ENCODE measurements at places on chromosomes 1 and 21.

DNA sequence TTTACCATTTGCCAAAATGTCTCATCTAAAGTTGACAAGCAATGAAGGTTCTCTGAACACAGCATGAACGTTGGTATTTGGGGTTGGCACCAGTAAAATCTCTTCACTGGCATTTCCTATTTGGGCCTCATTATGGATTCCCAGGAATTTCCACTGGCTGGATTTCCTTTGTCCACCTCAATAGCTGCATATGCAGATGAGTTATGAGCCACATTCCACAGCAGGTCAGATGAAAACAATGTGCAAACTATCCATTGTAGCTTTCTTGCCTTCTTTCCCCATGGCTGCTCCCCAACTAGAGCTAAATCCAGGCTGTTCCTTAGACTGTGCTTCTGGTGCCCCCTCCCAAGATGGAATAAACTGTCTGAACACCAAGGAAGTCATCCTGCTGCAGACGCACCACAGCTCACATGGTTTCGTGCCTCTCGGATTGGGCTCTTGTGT, 168.1 kb upstream of the FGGY start:
- no peak for DNase-seq

GRCh38 chr1:28601696-28602095, 9.6 kb downstream of the RAB42 start:
- DNase-seq: peak; percentile 65

DNA sequence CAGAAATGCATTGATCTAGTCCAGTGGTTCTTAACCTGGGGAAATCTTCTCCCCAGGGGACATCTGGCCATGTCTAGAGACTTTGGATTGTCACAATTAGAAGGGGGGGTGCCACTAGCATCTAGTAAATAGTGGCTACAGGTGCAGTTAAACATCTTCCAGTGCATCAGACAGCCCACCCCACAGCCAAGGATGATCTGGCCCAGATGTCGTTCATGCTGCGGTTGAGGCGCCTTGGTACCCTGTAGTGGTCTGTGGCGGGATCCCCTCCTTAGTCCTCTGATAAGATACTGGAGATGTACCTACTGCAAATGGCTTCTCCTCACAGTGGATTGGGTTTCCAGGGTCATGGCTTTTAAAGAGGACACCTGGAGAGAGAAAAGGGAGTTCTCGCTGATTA, 69.8 kb downstream of the PRDM2 start:
- DNase-seq: no peak

GRCh38 chr1:172154551-172154950, 265.9 kb upstream of the C1orf105 start:
- no peak for DNase-seq

DNA sequence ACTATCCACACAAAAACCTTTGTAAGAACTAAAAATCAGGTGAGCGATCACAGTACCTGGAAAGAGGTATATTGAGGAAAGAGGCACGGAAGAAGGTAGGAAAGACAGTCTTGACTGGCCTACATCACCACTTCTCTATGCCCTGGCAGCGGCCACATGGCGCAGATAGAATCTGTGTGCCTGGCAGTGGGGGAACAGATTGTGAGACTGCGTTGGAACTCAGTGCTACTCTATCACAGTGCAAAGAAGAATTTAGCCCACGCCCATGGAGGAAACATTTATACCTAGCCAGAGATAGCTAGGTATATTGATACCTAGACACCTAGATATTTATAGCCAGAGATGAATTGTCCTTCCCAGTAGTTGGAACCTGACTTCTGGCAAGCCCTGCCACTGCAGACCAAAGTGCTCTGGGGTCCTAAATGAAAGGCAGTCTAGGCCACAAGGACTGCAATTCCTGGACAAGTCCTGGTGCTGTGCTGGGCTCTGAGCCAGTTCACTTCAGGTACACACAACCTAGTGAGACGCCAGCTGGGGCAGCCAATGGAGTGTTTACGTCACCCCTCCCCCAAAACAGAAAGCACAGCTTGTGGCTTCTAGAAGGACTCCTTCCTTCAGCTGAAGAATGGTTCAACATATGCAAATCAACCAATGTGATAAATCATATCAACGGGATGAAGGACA, 51.9 kb downstream of the DHX9 start:
- no peak for DNase-seq

GRCh38 chr1:192538407-192539296, 36.9 kb upstream of the RGS1 start:
- DNase-seq: no peak

DNA sequence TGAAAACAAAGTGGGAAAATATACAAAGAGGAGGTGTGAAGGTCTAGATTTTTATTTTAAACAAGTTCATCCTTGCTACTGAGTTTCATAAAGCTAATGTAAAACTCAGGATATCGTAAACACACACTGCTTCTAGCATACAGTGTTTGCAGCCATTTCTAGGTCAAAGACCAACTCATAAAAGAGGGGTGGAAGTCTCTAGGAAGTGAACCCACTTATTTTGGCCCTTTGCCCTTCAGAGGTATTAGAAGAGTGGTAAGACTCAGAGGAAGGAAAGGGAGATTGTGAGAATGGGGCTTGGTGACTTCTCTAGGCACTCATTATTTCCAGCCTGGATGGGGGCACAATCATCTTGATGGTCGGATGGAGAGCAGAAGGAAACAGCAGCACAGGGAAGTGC, 91.2 kb downstream of the TNFSF18 start:
- DNase-seq: no peak
